ENCODE measurements at places on chromosomes 11 and 22.

DNA sequence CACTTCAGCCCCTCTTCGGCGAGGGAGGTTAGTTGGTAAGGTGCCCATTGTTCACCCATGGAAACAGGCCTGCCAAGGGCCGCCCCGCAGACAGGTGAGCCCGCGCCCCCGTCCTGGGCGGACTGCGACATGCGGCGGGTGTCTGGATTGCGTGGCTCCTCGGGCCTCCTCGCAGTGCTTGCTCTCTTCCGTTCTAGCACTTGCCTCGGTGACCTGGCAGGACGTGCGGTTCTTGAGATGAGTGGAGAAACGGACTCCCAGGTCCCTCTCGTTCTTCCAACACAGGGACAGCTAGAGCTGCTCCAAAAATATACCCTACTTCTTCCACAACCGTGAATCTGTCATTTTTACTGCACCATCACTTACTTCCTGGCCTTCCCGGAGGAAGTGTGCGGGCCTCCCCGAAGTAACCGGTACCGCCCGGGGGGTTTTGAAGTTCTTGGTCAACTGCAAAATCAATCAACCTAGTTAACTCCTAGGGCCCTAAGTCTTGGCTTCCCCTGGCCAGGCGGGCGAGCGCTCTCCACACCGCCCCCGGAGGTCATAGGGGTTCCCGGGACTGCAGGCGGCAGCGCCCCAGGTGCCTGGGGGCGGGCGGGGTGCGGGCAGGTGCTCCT lies 745 bp upstream of the ZBTB44 start:
- DNase-seq = no peak

DNA sequence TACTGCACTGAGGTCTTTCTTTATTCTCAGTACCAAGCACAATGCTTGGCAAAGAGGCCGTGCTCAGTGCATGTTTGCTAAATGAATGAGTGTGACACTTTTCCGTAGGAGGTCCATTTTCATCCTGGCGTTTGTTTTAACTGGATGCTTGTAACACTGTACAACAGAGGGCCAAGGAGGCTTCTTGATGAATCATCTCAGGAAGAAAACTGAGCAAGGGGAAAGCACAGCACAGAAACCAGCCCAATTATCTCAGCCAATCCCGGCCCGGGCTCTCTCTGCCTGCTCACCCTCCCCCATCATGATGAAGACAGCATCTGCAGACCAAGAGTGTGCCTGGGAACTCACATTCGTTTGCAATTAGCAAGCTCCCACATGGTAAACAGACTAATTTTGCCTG lies 570.3 kb downstream of the OPCML start:
- DNase-seq = no peak

GRCh38 chr11:119195680-119196079 lies 10.4 kb downstream of the NHERF4 start:
- no peak for DNase-seq

DNA sequence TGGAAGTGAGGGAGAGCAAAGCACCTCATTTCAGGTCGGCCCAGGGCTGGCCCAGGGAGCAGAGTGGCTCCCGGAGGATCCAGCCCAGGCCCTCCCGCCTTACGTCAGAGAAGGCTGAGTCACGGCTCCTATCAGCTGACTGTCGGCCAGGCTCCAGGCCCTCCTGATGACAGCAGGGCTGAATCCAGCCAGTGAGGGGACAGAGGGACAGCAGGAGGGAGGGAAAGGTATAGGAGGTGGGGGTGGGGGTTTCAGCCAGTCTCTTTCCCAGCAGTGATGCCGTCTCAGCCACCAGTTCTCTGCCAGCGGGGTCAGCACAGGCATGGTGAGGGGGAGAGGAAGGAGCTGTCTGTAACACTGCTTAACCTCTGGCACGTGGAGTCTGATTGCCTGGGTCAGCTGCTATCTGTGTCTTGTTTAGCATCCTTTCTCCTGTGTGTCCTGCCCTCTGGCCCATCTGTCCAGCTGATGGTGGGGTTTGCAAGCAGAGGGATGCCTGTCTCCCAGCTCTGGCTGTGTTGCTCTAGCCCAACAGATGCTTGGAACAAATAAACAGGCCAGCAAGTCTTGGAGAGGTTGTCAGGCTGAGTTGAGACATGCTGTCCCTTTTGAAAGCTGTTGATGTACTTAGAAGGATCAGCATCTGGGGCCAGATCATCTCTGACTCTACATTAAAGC lies 74.0 kb downstream of the ADAMTS15 start:
- peak; percentile 59 for DNase-seq

DNA sequence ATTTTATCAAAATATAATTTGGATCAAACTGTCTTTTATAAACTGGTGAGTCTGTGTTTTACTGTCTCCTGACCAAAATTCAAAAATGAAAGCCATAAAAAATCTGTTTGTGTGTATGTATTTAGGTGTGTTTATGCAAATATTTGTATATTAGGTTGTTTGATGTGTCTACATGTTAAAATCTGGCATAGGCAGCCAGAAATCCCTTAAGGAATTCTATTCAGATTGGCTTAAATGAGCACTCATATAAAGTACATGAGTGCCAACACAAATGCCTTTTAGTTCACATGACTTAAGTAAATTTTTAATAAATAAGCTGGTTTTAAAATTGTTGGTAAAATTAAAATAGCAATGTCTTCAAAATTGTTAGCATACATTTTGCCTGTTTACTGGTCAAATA lies 133.3 kb upstream of the GUCY1A2 start:
- DNase-seq = no peak

DNA sequence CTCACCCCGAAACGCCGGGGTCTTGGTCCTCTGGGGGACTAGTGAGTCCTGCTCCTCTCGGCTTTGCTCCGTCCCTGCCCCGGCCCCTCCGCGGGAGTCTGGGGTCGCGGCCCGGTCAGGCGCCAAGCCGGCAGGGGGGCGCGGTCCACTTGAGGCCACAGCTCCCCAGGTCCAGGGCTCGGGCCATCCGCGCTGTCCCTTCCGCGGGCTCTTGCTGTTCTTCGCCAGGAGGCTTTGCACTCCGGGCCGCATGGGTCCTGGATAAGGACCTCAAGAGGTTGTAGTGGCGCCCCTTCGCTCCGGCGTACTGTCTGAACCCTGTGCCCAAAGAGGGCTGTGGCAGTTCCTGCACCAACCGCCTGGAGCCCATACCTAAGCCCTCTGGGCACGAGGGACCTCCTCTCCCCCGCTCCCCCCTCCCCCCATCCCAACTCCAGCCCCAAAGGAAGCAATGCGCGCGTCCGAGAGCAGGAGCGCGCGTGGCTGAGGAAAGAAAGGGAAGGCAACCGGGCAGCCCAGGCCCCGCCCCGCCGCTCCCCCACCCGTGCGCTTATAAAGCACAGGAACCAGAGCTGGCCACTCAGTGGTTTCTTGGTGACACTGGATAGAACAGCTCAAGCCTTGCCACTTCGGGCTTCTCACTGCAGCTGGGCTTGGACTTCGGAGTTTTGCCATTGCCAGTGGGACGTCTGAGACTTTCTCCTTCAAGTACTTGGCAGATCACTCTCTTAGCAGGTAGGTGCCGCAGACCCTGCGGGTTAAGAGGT lies at the start of gene ADM:
TSS of gene ADM (plus strand) at position 579 of the 767 bp plus-strand sequence. CDS start 628 bp downstream, outside the sequence.
- peak; percentile 96 for DNase-seq

DNA sequence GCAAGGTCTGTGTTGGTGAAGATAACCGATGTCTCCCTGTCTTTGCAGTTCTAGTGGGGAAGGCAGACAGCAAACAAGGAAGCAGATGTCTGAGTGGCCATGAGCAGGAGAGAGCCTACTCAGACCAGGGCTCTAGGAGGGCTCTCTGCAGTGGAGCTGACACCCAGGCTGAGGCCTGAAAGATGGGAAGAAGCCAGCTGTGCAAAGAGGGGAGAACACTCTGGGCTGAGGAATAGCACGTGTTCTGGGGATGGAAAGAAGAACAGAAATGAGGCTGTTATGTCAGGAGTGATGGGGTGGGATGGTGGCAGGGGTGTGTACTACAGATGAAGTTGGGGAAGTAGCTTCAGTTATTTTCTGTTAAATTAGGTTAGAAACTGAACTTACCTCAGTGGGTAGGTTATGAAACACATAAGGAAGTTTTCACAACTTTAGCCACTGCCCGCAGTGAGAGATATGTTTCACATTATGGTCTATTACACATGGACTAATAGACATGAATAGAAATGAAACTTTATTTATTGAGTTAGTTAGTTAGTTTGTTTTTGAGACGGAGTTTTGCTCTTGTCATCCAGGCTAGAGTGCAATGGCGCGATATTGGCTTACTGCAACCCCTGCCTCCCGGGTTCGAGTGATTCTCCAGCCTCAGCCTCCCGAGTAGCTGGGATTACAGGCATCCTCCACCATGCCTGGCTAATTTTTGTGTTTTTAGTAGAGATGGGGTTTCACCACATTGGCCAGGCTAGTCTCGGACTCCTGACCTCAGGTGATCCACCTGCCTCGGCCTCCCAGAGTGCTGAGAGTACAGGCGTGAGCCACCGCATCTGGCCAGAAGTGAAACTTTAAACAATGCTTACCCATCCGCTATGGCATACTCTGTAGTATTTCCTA lies 7.8 kb downstream of the DCPS start:
- DNase-seq = no peak

DNA sequence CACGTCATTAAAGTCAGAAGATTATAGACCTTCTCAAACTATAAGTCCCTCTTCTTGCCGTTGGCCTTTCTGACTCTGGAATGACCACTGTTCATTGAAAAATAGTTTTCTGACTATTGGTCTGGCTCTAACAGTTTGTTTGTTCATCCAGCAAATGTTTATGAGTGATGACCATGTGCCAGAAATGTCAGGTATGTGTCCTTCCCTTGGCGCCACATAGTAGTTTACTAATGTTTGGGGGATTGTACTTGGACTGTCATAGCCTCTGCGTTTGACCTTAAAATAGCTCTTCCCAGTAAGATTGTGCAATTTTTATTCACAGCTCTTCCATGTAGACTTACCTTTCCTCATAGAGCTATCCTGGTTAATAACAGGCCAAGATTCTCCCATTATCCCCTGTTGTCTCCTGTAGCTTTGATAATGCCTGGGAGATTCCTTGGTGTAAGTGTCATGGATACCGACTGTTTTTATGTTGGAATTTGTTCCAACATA lies 13.7 kb downstream of the MCAM start:
- DNase-seq = no peak

DNA sequence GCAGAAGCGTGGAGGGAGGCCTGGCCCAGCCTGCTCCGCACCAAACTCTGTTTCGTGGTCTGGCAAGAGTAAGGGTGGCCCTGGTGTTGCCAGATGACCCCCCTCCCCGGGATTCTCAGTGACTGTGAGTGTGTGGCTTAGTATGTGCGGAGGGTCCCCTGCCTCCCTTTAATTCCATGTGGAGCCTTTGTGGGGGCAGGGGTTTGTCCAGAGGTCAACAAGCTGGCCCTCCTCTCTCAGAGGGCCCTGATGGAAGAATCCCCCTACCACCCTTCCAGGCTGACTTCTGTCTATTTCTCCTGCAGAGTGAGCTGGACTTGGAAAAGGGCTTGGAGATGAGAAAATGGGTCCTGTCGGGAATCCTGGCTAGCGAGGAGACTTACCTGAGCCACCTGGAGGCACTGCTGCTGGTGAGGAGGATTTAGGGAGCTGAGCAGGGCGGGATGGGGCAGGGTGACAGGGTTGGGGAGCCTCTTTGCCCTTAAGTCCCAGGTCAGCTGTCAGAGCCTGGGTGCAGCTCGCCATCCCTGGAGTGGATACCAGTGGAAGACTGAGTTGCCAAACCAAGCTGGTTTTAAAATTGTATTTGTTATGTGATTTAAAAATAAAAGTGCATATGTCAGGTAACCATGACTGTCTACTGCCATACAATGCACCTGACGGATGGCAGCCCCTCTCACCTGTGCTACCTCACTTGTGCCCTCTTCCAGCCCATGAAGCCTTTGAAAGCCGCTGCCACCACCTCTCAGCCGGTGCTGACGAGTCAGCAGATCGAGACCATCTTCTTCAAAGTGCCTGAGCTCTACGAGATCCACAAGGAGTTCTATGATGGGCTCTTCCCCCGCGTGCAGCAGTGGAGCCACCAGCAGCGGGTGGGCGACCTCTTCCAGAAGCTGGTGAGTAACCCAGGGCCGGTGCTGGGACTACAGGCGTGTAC lies 80.6 kb downstream of the BCR start:
- DNase-seq = no peak

GRCh38 chr11:92670308-92670890 lies 299.1 kb upstream of the MTNR1B start:
- DNase-seq = no peak

GRCh38 chr11:119671051-119671450 lies 57.9 kb downstream of the NECTIN1 start:
- no peak for DNase-seq

GRCh38 chr11:109512680-109513079 lies 90.7 kb downstream of the C11orf87 start:
- no peak for DNase-seq

DNA sequence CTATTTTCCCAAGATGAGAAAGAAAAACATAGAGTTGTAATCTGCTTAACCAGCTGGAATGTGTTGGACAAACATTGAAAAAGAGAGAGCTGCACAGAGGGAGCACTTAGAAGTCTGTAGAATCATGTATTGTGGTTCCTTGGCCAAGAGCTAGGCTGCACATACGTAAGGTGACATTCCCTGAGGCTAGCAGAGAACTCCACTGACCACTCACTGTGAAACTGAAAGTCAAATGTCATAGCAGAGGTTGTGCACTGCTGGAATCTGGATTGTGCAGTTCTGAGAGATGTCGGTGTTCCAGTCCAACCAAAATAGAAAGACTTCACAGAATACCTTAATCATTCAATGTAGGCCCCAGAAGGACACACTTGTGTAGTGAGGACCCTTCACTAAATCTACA lies 772.8 kb upstream of the RAG2 start:
- DNase-seq = no peak

GRCh38 chr22:23376256-23376655 lies 195.9 kb downstream of the BCR start:
- no peak for DNase-seq

- DNase-seq = no peak
Observed at GRCh38 chr22:39245130-39246039, 603 bp upstream of the PDGFB start.

DNA sequence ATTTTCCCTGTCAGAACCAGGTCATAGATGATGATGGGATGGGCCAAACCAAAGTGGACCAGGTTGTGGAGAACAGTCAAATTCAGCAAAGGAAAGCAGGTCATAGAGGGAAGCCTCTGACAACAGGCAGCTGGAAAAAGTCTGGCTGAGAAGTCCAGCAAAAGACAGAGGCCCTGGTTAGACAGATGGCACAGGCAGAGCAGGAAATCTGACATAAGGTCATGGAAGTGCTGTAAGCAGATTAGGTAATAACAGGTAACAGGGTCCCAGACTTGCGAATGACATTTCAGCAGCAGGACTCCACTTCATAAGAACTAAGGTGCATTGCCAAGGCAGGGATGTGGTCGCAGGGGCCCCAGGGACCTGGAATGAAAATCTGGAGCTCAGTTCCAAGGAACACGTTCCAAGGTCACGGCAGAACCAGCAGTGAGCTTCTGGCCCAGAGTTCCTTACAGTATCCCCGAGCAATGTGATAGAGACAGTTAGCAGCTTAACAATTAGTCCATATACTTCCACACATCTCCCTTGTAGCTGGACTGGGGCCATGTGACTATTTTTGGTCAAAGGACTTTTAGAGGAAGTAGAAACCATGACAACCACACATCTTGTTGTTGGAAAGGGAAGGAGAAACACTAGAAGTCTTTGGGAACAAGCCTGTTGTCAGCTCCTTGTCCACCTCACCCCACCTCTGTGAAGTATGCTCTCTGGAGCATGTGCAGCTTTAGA lies 75.4 kb downstream of the ME3 start:
- DNase-seq = no peak

GRCh38 chr11:15112131-15112541 lies 2.6 kb upstream of the INSC start:
- no peak for DNase-seq

GRCh38 chr22:30158277-30158676 lies 78.0 kb downstream of the HORMAD2 start:
- no peak for DNase-seq
